ENCODE measurements at places on chromosomes 4 and X. TPM values are rescaled to one million over a fixed set of nuclear protein-coding genes. Genes with fewer than 3 reads are reported as not detected.

Gene MAPK10
- total RNA-seq = 0.49 TPM

Gene PABPC1L2A
- not detected for total RNA-seq

Gene UNC5C
- total RNA-seq = not detected

Gene STK26
- 9.7 TPM for total RNA-seq

Gene AR
- total RNA-seq = 3.5 TPM

Gene AREG
- 21.5 TPM for total RNA-seq

Gene MAGEB2
- not detected for total RNA-seq

Gene CT45A7
- total RNA-seq = not detected

Gene ARHGAP6
- total RNA-seq = 0.01 TPM

Gene FAM241A
- 0.85 TPM for total RNA-seq

Gene GALNTL6
- 0.03 TPM for total RNA-seq

Gene WDR45
- 52.7 TPM for total RNA-seq
